ENCODE measurements at places on chromosomes 1 and 21.

GRCh38 chr21:36817732-36818450 is 119.0 kb downstream of the SIM2 start:
- DNase-seq = no peak

DNA sequence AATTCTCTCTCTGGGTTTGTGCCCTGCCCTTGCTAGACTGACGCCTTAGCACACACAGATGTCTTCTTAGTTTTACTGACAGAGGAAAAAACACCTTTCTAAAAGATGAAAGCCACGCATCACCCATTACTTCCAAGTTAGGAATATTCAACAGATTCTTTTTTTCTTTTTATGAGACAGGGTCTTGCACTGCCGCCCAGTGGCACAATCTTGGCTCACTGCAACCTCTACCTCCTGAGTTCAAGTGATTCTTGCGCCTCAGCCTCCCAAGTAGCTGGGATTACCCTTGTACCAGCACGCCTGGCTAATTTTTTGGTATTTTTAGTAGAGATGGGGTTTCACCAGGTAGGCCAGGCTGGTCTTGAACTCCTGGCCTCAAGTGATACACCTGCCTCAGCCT is 169.2 kb downstream of the APP start:
- no peak for DNase-seq

DNA sequence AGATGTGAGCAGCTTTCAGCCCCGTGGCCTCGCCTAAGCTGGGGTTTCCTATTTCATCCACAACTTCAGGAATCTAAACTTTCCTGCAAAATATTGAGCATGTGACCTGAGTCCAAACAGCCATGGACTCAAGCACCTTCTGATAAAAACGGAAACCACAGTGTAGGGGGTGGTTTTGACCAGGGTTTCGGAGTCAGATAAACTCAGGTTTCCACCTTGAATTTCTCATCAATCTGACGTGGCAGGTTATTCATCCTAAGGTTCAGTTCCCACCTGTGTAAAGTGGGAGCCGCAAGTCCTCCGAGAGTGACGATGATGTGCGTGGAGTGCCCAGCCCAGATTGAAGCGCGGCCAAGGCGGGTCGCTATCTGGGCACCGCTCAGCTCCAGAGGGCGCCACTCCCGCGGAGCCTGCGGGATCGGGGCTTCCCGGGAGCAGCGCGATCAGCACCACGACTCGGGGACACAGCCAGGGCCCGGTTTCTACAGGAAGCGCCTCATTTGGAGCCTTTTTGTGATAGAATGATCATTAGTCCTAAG is 871 bp upstream of the ETS2 start:
- no peak for DNase-seq

DNA sequence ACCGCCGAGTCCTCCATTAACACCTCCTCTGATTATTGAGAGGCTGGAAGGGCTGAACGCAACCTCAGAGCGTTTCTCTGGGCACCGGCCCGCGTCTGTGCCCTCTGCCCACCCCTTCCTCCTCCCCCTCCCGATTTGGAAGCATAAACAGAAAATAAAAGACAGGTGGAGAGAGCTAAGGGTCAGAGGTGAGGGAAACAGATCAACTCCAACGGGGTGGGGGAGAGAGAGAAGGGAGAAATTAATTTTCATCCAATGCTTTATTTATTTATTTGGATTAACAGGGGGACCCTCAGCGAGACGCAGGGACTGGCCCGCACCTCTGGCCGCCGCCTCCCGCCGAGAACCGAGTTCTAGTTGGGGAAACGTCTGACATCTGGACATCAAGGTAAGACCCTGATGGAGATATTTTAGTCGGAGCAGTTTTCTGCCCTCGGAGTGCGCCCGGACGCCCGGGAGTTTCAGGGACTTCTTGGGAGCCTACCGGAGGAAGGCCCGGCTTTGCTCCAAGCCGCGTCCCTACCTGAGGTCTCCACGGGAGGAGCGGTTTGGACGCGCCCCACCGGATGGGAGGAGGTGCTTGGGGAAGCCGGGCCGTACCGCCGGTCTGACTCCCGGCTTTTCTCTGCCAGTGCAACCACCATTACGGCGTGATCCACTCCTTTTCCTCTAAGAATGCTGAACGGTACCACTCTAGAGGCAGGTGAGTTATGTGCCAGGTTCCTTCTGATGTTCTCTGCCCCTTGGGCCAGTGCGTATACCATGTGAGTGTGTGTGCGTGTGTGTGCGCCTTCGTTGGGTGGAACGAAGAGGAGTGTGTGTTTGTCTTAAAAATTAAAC is 5.1 kb upstream of the LHX9 start:
- no peak for DNase-seq

DNA sequence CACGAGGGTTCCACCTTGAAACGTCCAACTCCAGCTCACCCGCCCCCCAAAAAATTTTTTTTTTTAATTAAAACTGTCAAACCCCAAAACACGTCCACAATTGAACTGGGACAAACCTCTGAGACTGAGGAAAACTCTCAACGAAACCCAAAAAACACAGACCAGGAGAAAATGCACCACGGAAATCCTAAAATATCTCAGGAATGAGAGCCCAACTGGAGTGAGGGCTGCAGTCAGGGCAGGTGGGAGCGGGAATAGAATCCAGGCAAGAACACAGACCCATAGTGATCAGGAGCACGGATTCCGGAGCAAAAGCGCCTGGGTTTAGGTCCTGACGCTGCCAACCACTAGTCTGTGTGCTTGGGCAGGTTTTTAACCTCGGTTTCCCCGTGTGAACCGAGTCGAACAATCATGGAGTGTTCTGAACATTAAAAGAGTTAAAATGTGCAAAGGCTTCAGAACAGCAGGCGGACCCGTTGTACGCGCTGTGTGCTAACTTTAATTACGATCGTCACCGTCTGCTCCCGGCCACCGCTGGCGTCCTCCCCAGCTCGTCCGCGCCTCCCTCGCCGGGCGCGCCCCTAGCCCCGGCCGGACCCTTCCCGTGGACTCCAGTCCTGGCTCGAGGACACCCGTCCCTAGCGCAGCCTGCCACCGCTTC is 624 bp downstream of the ARHGAP29 start:
- no peak for DNase-seq

DNA sequence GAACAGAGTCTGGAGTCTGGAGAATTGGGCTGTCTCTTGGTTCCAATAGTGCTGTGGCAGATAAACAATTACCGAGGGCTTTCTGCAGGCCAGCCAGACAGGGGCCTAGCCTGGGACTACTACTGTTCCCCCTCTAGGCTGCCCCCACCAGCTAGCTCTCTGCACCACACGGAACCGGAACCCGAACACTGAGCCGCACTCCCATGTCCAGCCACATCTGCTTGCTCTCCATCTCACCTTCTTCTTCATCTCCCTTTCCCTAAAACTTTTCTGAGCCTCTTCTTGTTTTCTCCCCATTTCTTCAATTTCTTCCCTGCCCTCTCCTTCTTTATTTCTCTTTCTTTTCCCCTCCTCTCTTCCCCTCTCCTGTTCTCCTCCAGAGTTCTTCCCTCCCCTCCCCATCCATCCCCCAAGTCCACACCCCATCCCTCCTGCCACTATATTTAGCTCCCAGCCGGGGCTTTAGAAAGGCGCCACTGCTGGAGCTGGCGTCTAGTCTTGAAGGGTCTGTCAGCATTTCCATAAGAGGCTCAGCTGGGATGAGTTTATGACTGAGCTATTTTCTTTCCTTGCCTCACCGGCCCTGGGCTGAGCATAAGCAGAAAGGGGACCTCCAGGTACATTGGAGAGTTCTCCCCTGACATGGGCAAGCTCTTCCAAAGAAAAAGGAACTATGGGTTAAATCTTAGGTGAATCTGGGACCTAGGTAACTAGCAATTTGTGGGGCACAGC is 25.7 kb upstream of the ATP2B4 start:
- no peak for DNase-seq

Data from GM18507 (cell line).